ENCODE measurements at places on chromosomes 3 and 15.

DNA sequence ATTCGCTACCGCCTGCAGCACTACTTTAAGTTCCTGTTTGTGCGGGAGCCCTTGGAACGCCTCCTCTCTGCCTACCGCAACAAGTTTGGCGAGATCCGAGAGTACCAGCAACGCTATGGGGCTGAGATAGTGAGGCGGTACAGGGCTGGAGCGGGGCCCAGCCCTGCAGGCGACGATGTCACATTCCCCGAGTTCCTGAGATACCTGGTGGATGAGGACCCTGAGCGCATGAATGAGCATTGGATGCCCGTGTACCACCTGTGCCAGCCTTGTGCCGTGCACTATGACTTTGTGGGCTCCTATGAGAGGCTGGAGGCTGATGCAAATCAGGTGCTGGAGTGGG is 995 bp downstream of the CHST14 start:
- no peak for DNase-seq

- DNase-seq, result no peak
These were observed 20.1 kb upstream of the CD96 start for GRCh38 chr3:111521891-111522290.

- DNase-seq, result no peak
These were observed 429.4 kb upstream of the PROK2 start for GRCh38 chr3:72214066-72214951.

DNA sequence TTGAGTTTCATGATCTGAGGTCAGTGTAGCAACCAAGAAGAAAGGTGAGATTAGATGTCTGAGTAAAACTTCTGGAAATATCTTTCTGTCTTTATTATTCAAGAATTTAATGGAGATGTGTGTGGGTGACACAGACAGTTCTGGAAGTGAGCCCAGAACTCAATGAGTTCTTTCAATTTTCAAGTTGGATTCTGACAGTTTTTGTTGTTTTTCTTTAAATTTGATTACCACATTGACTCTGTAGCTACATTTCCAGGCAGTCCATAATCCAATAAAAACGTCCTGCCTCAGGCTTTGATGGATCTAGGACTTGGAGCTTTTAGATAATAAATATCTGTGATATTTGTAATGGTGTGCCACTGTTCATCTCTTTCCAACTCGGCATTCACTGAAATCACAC is 3.9 kb upstream of the PARP14 start:
- no peak for DNase-seq

DNA sequence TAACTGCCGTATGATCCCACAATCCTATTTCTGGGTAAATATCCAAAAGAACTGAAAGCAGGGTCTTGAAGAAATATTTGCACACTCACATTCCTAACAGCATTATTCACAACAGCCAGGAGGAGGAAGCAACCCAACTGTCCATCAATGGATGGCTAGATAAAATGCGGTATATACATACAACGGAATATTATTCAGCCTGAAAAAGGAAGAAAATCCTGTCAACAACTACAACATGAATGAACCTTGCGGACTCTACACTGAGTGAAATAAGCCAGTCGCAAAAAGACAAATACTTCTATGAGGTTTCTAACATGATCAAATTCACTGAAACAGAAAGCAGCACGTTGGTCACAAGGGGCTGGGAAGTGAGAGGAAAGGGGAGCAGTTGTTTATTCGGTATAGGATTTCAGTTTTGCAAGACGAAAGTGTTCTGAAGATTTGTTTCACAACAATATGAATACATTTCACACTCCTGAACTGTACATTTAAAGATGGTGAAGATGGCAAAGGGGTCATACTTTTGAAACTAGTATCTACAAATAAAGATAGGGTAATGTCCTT is 6.2 kb downstream of the DLG1 start:
- DNase-seq, result no peak

DNA sequence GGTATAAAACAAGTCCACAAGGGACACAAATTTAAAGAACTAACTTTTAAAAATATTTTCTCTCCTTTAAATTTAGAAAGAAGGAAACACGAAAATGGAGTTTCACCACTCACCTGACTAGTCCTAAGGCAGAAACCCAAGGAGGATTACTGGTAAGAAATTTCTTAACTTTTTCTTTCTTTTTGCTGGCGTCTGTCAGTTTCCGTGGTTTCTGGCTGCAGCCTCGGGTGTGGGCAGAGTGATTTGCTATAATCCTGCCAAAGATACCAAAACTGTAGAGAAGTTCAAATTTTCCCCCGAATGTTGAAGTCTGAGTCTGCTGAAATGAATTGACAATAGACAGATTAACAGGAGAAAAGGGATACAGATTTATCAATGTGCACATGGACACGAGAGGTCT is 843.6 kb upstream of the ALCAM start:
- DNase-seq, result no peak

DNA sequence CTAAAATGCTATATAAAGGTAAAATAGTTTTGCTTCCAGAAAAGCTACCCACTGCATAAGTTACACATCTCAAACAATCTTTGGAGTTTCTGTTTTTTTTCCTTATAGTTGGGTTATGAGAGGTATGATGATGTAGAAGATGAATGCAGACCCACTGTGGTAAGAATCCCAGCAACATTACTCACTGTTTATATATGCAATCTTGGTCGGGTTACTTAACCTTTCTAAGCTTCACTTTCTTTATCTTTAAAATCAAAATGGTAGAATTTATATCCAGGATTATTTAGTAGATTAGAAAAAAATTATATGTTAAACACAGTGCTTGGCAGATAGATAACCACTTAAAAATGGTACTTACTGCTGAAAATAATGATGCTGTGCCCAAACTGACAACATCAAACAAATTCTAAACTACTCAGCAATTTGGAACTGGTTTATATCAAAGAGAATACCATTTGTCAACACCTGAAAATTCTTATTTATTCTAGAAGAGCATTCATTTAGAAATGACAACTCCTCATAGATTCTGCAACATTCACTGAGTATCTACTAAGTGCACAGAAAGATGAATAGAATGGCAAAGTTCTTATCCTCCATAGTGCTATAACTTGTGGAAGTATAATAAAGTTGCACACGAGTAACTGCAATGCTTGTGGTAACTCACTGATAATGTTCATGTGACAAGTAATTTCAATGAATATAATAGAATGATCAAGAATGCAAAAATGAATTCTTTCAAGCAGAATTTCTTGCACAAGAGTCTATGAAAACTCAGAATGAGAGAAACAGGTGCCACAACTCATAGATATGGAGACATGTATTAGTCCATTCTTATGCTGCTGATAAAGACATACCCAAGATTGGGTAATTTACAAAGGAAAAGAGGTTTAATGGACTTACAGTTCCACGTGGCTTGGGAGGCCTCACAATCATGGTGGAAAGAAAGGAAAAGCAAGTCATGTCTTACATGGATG is 129.0 kb upstream of the SLC7A14 start:
- DNase-seq, result no peak

DNA sequence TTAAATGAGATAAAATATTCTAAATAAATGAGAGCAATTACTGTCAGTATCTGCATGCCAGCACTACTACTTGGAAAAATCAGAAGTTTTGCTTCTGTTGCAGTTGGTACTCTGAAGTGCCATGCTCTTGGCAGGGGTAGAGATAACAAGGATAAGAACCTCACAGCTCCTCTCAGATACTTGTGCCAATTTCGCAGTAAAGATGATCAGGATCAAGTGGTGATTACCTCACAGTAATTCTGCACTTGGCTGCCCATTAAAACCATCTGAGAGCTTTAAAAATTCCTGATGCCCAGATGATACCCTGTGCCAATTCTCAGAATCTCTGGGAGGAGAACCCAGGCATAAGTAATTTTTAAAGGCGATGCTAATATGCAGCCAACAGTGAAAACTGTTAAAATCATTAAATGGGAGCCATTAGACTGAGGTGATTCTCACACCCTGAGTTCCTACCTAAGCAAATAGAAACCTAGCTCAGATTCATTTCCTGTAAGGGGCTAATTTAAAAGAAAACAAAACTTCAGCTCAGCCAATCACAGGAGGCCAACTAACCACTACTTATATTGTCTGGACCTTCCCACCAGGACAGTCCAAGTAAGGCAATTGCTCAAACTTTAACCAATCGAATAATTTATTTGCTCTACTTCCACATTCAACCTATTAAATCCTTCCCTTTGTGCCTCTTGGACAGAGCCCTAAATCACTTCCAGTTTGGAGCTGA is 171.2 kb downstream of the KCNMB2 start:
- no peak for DNase-seq

DNA sequence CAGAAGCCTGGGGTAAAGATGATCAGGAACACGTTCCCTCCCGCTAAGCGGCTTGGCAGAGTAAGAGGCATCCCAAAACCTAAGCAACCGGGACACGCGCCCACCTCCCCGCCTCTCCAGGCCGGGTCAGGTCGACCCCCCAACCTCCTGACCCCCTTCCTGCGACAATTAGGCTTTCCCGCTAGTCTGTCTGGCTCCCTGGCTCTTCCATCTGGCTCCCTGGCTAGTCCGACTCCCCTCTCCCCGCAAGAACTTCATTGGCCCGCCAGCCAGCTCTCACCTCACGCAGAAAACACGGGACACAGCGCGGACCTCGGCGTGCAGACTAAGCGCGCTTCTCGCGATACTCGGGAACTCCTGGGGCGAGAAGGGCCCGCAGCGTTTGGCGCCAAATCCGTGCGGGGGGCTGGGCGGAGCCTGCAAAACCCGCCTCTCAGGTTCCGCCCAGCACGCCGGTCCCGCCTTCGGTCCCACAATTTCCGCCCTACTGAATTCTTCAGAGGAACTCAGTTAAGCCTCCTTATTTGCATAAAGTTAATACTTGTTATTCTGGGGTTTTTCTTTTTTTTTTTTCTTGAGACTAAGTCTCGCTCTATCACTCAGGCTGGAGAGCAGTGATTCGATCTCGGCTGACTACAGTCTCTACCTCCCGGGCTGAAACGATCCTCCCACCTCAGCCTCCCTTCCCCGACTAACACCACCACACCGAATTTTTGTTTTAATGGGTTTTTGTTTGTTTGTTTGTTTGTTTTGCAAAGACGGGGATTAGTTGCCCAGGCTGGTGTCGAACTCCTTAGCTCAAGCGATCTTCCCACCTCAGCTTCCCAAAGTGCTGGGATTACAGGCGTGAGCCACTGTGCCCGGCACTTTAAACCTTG is at the start of gene TIPIN:
Gene TIPIN (minus strand): TSS at position 327 of the 878 bp plus-strand sequence. CDS start 3,738 bp downstream, outside the sequence.
- DNase-seq, result peak; percentile 87

GRCh38 chr3:45817831-45818522 is 21.6 kb upstream of the SLC6A20 start:
- no peak for DNase-seq

- no peak for DNase-seq
These were observed 333.4 kb upstream of the THRB start for GRCh38 chr3:24828011-24828410.

GRCh38 chr3:134988666-134989065 is 193.6 kb downstream of the EPHB1 start:
- no peak for DNase-seq

GRCh38 chr3:44355362-44356033 is 16.9 kb downstream of the TCAIM start:
- no peak for DNase-seq

- DNase-seq, result no peak
These were observed 18.9 kb upstream of the FBN1 start for GRCh38 chr15:48664436-48664835.

- DNase-seq, result no peak
These were observed 44.9 kb downstream of the DRD3 start for GRCh38 chr3:114133947-114134346.

DNA sequence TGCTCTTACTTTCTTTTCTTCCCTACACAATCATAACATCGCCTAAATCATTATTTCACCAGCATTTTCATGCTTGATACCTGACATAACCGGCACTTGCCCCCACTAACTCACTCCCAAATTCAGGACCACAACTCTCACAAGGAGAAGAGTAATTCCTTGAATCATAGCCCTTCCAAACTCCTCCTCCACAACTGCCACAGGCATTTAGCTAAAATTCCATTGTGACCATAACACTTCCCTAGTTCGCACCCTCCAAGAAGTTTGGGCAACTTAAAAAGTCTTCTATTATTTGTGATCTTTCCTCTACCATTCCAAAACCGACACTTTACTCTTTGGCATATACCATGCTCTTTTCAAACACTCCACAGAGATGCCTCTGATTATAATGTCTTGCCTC is 59.4 kb upstream of the XRN1 start:
- DNase-seq, result no peak

- no peak for DNase-seq
These were observed 207.1 kb upstream of the PFN2 start for GRCh38 chr3:150177673-150178381.

- DNase-seq, result no peak
These were observed 90.1 kb downstream of the CHST2 start for GRCh38 chr3:143209715-143210059.

GRCh38 chr3:45224824-45225464 is 1.1 kb downstream of the TMEM158 start:
- DNase-seq, result no peak

- DNase-seq, result no peak
These were observed 33.5 kb downstream of the SRPRB start for GRCh38 chr3:133838916-133839800.

- no peak for DNase-seq
These were observed 32.4 kb upstream of the HES1 start for GRCh38 chr3:194103505-194103904.

DNA sequence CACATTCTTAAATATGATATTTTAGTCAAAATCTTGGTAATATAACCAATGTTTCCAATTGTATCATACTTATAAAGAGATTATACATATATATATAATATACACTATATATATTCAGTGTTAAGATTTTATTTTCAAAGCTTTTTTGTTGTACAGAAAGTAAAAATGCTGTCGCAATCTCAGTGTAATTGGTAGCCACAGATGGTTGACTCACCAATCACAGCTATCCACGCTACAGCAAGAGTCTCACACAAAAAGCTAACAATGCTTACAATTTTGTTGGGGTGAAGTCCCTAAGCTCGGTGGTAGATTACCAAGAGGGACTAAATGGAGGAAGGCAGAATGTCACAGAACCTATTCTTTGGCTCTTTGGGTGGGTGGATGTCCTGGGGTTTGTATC is 16.9 kb upstream of the CFAP161 start:
- no peak for DNase-seq

Measured in NCI-H1694 (cell line).